ENCODE measurements at places on chromosomes 1 and 21.

DNA sequence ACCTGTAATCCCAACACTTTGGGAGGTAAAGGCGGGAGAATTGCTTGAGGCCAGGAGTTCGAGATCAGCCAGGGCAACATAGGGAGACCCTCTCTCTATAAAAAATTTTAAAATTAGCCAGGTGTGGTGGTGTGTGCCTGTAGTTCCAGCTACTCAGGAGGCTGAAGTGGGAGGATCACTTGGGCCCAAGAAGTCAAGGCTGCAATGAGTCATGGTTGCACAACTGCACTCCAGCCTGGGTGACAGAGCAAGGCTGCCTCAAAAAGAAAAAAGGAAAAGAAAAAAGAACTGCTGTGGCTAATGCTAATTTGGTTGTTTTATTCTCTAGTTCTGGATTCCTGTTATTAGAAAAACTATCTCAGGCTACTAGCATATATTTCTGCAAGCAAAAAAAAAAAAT, 29.8 kb downstream of the DBT start:
- ATAC-seq = no peak

DNA sequence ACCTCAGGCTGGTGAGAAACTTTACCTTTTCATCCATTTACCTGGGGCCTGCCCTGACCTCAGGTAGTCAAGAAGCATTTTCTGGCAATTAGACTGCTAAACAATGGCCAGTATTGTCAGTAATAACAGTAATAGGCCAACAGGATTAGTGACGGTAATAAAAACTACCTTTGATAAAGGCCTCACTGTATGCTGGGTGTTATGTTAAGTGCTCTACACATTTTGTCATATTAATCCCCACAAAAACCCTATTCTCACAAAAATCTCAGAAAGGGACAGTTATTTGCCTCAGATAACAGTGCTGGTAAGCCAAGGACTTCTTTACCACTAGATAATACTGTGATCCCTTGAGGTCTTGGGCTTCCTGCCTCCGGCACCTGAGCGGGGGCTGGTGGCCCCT, 191.4 kb downstream of the FOXD2 start:
- ATAC-seq = no peak

- ATAC-seq = no peak
Measured at GRCh38 chr1:43548285-43549271, 17.9 kb downstream of the PTPRF start.

DNA sequence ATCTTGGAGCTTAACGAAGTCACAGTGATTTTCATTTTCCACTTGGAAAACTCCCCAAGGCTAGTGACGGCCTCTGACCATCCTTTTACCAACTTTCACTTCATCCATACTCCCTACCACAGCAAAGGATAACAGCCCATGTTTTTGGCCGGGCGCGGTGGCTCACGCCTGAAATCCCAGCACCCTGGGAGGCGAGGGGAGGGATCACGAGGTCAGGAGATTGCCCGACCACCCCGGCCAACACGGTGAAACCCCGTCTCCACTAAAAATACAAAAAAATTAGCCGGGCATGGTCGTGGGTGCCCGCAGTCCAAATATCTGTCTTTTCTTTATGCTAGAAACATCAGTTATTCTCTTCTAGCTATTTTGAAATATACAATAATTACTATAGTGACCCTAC, 7.3 kb downstream of the ASPM start:
- no peak for ATAC-seq

DNA sequence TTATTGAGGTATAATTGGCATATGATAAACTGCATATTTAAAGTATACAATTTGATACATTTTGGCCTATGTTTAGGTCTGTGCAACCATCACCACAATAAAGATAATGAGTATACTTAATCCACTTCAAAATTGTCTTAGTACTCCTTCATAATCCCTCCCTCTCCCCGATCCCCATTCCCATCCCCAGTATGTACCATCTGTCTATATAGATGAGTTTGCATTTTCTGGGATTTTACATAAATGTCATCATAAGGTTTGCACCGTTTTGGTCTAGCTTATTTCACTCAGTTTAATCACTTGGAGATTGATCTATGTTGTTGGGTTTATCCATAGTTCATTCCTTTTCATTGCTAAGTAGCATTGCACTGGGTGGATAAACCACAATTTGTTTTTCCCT, 74.3 kb downstream of the POFUT2 start:
- no peak for ATAC-seq

GRCh38 chr1:41286486-41286885, 44.4 kb upstream of the SCMH1 start:
- ATAC-seq = peak; percentile 92

DNA sequence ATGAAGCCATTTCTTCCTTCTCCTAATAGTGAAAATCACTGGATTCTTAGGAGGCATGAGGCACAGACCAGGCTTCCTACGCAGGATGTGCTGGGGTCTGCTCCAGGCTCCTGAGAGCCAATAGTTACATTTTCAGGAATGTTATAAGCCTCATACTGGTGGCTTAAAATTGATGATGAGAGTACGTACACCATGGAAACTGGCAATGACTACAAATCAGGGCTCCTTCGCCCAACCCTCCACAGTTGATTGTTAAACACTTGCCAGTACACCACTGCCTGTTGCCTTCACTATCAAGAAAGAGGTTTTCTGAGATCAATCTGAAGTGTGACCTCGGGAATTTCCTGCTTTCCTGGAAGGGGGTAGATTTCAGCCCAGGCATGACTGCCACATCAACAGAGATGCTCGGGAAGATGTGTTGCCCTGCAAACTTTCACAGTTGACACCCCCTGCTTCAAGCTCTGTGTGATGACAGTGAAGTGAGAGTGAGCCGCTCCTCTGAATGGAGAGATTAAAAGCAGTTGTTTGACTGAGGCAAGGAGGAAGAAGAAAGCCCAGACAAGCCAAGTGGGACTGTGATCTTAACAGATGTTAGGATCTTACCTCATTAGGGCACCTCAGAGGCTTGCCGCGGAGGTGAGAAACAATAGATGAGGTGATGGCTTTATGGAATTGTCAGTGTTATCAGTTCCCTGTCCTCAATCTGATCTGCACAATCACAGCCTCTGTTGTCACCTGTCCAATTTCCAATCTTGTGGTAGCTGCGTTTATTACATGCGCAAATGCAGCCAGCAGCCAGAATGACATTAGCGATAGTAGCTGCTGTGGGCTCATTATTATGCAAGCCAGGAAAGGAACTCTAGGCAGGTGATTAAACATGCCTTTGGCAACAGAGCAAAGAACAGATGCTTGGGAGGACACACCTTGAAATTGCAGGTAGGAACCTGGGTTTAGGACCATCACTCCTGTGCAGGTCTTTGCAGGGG, 277.3 kb downstream of the KAZN start:
- no peak for ATAC-seq

GRCh38 chr1:222087221-222087920, 345.5 kb upstream of the DUSP10 start:
- ATAC-seq = no peak

- ATAC-seq = peak; percentile 52
Measured at GRCh38 chr1:70487910-70488665, 77.0 kb downstream of the CTH start.

DNA sequence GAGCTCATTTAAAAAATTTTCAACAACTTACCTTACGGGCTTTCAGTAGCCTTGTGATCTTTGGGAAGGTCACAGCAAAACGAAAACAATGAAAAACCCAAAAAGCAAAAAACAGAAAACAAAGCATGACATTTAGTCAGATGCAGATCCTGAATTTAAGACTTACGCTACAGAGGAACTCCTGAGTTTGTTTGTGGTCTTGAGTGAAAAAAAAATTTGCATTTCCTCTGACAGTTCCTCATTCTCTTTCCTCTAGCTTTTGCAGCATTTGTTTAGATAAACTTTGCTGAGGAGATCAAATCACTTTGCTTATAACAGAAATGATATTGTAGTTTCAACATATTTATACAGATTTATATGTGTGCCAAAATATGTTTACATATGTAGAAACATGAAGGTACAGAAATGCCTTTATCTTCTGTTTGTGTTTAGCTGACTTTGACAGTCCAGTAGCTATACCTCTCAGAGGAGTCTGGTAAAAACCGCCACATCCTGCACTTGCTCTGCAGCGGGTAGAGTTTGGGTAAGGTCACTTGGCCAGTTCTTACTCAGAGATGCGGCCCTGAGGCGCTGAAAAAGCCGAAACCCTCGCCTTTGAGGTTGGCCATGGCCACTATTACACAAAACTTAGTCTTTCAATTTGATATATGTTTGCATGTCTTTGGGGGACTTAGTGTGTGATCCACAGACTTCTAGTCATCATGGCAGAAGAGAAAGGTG, 142.5 kb downstream of the TNR start:
- no peak for ATAC-seq

Data from motor neuron (in vitro differentiated cells).